Suprapubic skin (tissue), 4 donors: ENCODE measurements at places on chromosomes 1 and 21. TPM values are rescaled to one million over a fixed set of nuclear protein-coding genes. Genes with fewer than 3 reads are reported as not detected.

Gene LMOD1
- 23.1 TPM for total RNA-seq

Gene LCE1B
- 29.6 TPM for total RNA-seq

Gene FOXD3
- total RNA-seq: 1.5 TPM

Gene ARHGAP29
- total RNA-seq: 38.3 TPM

Gene APCS
- not detected for total RNA-seq

Gene ZNF695
- not detected for total RNA-seq

Gene SPATA46
- total RNA-seq: not detected

GRCh38 chr1:152613511-152613910 lies at the start of gene LCE3B:
Gene LCE3B (plus strand): TSS chr1:152613811. CDS start chr1:152613811, 0 bp downstream.
- DNase-seq: no peak

- no peak for DNase-seq
Measured at GRCh38 chr1:3459051-3459908, 4.8 kb downstream of the ARHGEF16 start.

- no peak for DNase-seq
Measured at GRCh38 chr1:224308064-224308463, 21.9 kb downstream of the NVL start.

DNA sequence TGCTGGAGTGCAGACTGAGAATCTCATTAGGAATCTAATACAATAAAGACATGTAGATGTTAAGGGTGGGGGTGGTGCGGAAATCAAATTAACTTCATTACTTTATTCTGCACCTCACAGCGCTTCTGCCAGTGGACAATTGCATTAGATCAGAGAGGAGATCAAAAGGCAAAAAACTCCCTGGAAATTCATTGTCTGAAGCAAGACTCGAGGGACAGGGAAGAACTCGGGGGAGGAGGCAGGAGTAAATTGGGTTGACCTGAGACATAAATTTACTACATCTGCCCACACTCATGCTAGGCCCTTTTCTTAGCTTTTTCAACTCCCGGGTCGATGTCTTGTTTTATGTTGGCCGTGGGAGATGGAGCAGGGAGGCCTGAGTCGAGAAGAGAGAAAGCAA lies 315.4 kb downstream of the SPATA17 start:
- no peak for DNase-seq

DNA sequence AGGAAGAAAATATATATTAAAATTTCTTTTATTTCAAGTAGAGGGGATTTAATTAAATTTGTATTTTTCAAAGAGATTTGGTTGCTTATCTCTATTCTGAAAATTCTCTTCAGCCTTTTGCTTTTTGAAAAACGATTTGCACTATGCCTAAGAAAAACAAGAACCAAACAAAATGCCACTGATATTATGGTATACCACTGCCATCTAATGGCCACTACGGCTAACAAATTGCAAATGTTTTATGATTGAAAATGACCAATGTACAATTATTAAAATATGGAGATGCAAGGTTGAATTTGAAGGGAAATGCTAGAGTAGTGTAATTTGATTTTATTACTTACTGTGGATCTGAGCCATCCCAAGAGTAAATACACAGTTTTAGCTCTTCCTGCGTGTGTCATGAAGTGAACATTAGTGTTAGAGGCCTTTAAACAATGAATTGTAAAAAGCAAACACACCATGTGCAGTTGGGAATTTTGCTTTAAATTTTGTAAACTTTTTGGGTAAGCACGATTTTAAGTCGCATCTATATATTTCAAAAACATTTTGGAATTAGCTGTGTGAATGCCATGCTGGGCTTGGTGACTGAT lies 137.4 kb upstream of the USP25 start:
- DNase-seq: no peak

DNA sequence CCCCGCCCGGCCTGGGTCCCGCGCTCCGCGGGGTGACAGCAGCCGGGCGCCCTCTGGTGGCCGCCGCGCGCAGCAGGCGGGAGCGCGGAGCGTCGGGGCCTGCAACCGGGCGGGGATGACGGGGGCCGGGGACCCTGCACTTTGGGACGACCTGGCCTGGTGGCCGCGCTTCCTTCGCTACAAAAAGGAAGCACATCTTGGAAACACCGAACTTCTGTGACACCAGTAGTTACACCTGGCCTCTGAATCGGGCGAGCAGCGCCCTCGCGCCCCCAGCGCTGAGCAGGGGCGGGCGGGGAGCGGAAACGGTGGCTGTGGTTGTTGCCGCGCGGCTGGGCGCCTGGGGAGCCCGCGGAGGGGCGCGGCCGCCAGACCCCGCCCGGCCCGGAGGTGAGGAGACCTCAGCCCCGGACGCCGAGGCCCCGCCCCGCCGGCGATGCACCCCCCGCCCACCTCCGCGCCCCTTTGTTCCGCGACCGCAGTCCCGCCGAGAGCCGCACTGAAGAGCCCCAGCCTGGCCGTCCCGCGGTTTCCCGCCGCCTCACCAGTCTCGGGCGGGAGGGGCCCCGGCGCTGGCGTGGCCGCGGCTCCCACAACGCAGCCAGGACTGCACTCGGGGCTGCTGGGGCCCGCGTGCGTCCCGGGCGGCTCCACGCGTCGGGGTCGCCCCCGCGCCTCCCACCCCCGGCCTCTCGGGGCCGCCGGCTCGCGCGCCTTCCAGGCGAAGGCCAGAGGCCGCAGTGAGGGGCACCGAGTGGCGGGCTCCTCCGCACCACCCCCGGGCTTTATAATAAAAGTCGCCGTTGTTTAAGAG lies 59.3 kb downstream of the H3-3A start:
- DNase-seq: no peak

GRCh38 chr1:107935396-107936064 lies 29.4 kb downstream of the VAV3 start:
- no peak for DNase-seq

GRCh38 chr21:36436829-36437744 lies 42.8 kb downstream of the CLDN14 start:
- no peak for DNase-seq
